Activated CD8-positive, alpha-beta memory T cell treated with anti-CD3 and anti-CD28 coated beads for 4 hours (primary cell): ENCODE measurements at places on chromosomes 3 and 15.

GRCh38 chr15:37709669-37710068, 224.8 kb upstream of the TMCO5A start:
- no peak for DNase-seq

DNA sequence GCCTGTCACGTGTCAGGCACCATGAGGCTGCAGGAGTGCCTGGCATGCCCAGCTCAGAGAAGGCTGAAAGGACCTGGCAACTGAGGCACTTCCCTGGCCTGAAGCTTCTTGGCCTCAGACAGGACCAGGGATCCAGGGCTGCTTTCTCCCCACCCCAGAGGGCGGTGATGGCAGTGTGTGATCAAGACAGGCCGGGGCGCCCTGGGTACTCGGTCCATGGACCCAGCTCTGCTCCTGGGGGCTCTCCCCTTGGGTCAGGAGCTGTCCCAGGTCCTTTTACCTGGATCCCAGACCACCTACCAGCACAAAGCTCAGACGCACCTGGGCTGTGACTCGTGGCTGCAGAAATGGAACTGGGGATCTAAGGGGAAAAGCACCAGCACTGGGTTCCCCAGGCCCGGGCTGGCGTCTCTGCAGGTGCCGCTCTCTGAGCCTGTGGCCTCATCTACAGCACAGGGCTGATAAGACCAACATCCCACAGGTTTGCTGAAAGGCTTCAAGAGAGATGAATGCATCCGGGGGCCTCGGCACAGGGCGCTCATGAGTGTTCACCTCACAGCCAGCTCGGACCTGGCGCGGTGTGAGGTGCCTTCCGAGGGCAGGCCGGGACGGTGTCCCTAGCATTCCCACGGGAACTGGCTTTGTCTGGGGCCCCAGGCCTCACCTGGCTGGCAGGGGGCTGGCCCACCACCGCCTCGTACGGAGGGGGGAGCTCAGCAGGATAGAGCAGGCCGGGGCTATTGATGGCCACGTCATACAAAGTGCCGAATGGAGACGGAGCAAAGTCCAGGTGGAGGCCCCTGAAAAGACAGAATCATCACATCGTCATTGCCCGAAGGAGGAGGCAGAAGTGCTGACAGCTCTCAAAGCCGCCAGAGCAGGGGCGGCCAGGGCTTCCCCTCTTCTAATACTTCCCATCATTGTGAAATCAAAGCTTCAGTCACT, 133.6 kb downstream of the NSMCE3 start:
- DNase-seq: no peak

- DNase-seq: no peak
These were observed 8.8 kb downstream of the STOML1 start for GRCh38 chr15:73983211-73983727.

DNA sequence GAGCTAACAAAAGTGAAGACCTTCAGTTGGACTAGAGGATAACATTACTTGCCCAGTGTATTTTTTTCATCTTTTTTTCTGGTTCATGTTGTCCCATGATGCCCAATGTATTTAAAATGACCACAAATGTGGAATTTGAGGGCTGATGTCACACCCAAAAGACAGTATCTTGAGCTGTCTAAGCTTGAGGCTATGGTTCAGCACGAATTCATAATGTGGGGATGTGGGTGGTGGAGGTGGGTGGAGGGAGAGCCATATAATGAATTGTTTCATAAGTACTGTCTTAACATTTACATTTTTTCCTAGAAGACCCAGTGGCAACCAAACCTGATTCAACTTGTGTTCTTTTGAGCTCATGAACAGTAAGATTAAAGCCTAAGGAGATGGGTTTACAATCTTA, 37.5 kb downstream of the CHAC1 start:
- no peak for DNase-seq

GRCh38 chr3:66432041-66432766, 68.6 kb downstream of the LRIG1 start:
- DNase-seq: no peak

DNA sequence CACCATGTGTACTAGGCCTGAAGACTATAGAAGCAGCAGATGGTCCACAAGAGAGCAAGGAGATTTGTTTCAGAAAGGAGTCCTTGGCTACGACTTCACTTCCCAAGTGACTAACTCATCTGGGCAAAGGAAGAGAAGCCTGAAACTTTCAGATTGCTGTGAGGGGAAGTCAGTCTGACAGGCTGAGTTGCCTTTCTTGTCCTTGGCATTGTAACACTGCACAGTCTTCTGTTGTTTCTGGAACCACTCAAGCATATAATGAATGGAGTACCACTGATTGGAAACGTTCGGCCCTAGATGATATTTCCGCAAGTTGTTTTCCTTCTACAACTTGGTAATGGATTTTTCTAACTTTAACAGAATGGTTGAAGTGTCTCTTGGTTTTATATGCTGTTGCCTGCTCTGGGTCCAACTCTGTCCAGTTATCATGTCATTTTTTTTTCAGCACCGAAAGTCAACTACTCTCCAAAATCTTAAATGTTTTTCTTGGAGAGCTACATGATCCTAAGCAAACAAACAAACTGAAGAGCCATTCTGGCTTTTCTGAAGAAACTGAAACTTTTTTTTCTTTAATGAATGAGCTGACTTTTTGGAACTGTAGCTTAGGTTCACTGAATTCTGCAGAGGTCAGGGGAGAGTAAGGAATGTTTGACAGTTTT, 685.7 kb downstream of the MECOM start:
- DNase-seq: no peak

DNA sequence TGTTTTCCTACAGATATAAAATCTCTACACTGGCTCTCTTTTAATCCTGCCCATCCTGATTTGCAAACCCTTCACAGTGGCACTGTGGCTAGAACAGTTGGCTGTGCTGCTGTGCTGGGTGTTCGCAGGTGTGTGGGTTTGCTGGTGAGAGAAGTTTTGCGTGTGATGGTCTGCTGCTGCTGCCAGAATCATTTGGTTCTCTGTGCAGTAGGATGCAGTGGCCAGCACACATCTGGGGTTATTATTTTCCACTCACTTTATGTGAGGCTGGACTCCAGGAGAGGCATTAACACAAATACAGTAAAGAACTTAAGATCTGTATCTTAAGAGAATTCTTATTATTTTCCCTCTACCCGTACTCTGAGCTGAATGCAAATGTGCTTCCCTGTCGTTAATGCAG, 16.0 kb upstream of the PSMD6 start:
- no peak for DNase-seq

GRCh38 chr3:156356537-156357363, 198.2 kb downstream of the SSR3 start:
- no peak for DNase-seq

GRCh38 chr15:95772982-95773381, 557.5 kb upstream of the NR2F2 start:
- no peak for DNase-seq

DNA sequence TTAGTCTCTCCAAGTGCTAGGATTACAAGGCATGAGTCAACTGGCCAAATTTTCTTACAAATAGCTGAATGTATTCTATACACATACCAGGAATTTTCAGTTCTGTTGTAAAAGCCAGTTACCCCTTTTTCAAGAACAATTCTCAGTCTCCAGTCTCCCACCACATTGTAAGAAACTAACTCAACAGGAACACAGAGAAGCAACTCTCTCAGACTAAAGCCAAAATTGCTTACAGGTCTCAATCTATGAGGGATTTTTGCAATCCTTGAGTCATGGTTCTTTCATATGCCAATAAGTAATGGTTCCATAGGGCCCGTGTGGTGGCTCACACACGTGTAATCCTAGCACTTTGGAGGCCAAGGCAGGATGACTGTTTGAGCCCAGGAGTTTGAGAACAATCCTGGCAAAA, 8.5 kb downstream of the IP6K2 start:
- no peak for DNase-seq

DNA sequence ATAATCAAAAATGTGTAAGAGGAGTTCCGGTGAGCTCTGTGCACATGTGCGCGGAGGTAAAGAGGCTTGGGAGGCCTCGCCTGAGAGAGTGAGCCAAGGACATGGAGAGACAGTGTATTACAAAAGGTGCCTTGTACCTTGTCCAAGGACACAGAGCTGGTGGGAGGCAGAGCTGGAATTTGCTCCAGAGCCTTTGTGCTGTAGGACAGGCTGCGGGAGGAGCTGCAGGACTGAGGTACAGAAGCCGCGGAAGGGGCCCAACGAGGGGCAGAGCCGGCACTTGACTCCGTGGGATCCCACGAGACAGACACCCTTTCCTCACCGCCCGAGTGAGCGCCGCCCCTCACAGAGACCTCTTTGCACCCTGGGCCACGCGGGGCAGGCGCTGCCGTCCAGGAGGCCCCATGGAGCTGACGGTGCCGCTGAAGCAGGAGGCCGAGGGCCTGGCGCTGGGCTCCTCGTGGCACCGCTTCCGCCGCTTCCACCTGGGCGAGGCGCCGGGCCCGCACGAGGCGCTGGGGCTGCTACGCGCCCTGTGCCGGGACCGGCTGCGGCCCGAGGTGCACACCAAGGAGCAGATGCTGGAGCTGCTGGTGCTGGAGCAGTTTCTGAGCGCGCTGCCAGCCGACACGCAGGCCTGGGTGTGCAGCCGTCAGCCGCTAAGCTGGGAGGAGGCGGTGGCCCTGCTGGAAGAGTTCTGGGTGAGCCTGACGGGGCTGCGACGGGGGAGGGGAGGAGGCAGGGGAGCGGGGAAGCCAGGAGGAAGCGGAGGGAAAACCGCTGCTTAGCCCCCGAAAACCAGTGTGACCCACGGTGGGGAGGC, 68.7 kb downstream of the SLTM start:
- DNase-seq: no peak

DNA sequence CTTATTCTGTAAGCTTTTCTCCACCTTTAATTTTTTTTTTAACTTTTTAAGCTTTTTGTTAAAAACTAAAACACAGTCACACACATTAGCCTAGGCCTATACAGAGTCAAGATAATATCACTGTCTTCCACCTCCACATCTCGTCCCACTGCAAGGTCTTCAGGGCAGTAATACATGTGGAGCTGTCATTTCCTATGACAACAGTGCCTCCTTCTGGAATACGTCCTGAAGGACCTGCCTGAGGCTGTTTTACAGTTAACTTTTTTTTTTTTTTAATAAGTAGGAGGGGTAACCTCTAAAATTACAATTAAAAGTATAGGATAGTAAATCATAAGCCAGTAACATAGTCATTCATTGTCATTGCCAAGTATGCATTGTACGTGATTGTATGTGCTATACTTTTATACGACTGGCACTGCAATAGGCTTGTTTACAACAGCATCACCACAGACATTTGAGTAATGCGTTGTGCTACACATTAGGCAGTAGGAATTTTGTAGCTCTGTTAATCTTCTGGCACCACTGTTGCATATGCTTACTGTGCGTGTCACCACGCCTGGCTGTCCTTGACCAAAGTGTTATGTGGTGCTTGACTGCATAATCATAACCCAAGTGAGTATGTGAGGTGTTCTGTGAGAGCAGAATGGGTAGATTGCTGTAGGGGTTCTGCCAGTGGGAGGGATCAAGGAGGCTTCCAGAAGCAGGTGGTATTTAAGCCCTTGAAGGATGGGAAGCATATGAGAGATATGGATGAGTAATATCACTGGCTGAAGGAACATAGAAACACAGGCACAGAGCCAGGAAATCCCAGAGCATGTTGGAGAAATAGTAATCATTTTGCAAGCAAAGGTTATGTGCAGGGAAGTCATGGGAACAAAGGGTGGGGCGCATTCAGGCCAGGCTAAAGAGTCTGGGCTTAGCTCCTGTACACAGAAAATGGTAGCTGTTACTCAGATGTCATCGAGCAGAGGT, 18.3 kb downstream of the FBXO22 start:
- DNase-seq: no peak

- DNase-seq: no peak
These were observed 367.2 kb upstream of the AGTR1 start for GRCh38 chr3:148330542-148330941.

DNA sequence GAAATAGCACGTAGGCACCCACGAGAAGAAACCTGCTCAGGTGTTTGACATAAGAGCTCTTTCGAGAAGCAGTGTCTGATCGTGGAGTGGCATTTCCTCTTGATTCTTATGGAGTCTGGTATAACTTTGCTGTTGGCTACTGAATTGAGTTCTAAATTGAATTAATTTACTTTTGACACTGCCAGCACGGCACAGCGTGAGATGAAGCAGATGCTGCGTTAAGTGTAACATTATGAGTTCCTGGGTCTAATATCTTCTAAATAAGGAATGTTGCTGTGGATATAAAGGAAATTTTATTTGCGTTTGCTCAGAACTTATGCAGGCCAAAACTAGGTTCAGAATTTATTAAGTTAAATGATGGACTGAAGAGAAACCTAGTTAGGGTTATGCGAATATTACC, 919.9 kb downstream of the TUSC7 start:
- DNase-seq: no peak

GRCh38 chr15:62240121-62241096, 75.3 kb upstream of the C2CD4B start:
- no peak for DNase-seq

DNA sequence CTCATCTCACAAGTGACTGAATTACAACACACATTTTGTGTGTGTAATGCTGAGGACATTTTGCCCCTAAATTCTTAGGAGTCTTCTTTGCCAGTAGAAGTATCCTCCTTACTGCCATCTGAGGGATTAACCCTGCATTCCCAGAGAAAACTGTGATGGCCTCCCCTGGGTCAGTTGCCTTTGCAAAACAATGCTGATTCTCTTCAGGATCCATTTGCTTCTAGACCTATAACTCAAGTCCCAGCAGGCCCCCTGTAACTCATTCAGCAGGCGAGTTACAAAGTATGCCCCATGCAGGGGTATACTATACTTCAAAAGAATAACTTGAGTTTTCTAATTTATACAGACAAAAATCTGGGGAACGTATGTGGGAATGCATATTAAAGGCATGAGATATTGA, 6.6 kb upstream of the MCF2L2 start:
- no peak for DNase-seq

- DNase-seq: no peak
These were observed 177.4 kb downstream of the POTEB3 start for GRCh38 chr15:21262851-21263425.

DNA sequence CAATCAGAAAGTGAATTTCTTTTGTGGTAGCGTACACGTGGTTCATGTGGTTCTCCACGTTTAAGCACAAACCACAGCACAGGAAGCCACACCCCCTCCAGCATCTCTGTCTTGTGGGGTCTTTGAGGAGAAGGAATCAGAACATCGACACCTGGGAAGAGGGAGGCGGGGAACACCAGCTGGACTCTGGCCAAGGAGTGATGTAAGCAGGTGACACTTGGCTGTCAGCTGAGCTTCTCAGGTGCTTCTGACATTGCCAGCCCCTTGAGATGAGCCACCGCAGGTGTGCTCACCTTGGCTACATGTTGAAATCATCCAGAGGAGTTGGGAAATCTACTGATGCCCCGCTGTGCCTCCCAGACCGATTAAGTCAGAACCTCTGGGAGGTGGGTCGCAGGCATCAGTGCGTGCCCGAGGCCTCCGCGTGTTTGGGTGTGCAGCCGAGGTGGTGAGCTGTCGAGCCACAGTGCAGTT, 85.0 kb downstream of the FAM81A start:
- peak; percentile 23 for DNase-seq

GRCh38 chr3:49092938-49093852, 676 bp downstream of the QRICH1 start:
- peak; percentile 59 for DNase-seq

- no peak for DNase-seq
These were observed 124.7 kb upstream of the RBMS3 start for GRCh38 chr3:29156086-29156715.

DNA sequence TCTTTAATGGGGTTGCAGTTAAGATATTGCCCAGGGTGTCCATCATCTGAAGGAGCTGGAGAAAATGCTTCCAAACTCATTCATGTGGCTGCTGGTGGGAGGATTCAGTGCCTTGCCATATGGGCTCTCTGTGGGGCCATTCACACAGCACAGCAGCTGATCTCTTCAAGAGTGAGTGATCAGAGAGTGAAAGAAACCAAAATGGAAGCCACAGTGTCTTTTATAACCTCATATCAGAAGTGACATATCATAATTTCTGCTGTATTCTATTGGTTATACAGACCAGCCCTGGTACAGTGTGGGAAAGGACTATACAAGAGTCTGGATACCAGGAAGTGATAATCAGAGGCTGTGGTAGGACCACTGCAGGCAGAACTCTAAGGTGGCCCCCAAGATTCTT, 33.6 kb downstream of the HHLA2 start:
- DNase-seq: no peak
